ENCODE measurements at places on chromosomes 3 and 15.

GRCh38 chr3:76698136-76698706, 341.7 kb upstream of the ROBO2 start:
- no peaks in the 10 kb centered on the region for H3K27me3 ChIP-seq
- H3K4me3 ChIP-seq = no peak overlapping the region
- no peak for DNase-seq
- no peaks in the 10 kb centered on the region for H3K36me3 ChIP-seq
- H3K27ac ChIP-seq = no peak overlapping the region

GRCh38 chr3:70281663-70282062, 30.8 kb downstream of the MDFIC2 start:
- H3K27ac ChIP-seq = no peak overlapping the region
- no peaks in the 10 kb centered on the region for H3K36me3 ChIP-seq
- H3K4me1 ChIP-seq = no peaks in the 10 kb centered on the region
- H3K27me3 ChIP-seq = no peaks in the 10 kb centered on the region
- no peak overlapping the region for H3K4me3 ChIP-seq

DNA sequence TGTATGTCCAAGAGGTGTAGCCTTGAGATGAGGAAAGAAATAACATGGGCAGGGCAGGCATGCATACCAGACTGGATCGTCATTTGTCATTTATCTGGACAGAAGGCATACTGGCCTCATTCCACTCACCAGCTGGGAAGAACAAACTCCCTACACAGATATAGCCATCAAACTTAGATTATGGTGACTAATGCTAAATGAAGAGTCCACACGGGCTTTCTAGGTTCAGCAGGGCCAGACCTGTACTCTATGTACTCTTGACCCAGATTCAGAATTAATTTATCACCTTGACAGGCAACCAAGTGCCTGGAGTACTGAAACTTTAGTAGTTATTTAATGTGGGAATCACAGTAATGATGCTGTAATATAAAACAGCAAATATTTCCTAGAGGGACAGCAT, 164.3 kb upstream of the IL12A start:
- no peaks in the 10 kb centered on the region for H3K36me3 ChIP-seq
- H3K27ac ChIP-seq = no peak overlapping the region
- no peak for DNase-seq
- peaks cover 26% of the 10 kb centered on the region for H3K4me1 ChIP-seq
- H3K4me3 ChIP-seq = no peak overlapping the region
- H3K27me3 ChIP-seq = no peaks in the 10 kb centered on the region

DNA sequence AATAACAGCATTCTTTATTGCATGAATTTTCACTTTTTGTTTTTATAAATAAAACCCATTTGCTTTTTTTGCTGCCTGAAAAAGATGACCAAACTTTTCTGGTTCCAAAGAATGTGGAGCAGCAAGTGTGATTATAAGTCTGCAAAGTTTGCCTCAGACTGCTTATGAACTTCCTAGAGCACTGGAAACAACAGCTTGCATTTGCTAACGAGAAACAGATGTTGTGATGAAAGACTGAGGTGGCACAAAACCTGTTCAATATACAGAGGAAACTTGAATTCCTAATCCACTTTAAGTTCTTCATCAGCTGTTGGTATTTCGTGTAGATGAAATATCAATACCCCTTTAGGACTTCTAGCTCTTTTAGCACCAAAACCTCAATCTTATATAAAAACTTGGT, 9.3 kb downstream of the ZPLD1 start:
- H3K4me3 ChIP-seq = no peak overlapping the region
- DNase-seq = no peak
- H3K27me3 ChIP-seq = no peaks in the 10 kb centered on the region
- no peaks in the 10 kb centered on the region for H3K4me1 ChIP-seq
- H3K27ac ChIP-seq = no peak overlapping the region

- H3K27me3 ChIP-seq = no peaks in the 10 kb centered on the region
- no peak overlapping the region for H3K27ac ChIP-seq
- no peak overlapping the region for H3K4me3 ChIP-seq
- no peak for DNase-seq
- H3K36me3 ChIP-seq = no peaks in the 10 kb centered on the region
- H3K4me1 ChIP-seq = no peaks in the 10 kb centered on the region
These were observed 24.5 kb upstream of the GMNC start for GRCh38 chr3:190886945-190887344.

GRCh38 chr3:185796431-185797107, 28.3 kb downstream of the IGF2BP2 start:
- H3K27me3 ChIP-seq = no peaks in the 10 kb centered on the region
- no peak for DNase-seq
- H3K4me3 ChIP-seq = no peak overlapping the region
- H3K27ac ChIP-seq = no peak overlapping the region
- H3K4me1 ChIP-seq = no peaks in the 10 kb centered on the region

- H3K4me1 ChIP-seq = peaks cover 3% of the 10 kb centered on the region
- H3K27ac ChIP-seq = no peak overlapping the region
- no peak overlapping the region for H3K4me3 ChIP-seq
- H3K27me3 ChIP-seq = no peaks in the 10 kb centered on the region
- no peaks in the 10 kb centered on the region for H3K36me3 ChIP-seq
These were observed 155.6 kb downstream of the SQOR start for GRCh38 chr15:45790325-45790943.

DNA sequence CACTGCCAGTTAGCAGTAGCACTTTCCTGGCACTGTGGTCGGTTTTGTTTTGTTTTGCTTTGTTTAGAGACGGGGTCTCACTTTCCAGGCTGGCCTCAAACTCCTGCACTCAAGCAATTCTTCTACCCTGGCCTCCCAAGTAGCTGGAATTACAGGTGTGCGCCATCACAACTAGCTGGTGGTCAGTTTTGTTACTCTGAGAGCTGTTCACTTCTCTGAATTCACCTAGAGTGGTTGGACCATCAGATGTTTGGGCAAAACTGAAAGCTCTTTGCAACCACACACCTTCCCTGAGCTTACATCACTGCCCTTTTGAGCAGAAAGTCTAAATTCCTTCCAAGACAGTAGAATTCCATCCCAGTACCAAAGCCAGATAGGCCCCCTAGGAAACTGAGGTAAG, 22.6 kb downstream of the CLDN18 start:
- no peaks in the 10 kb centered on the region for H3K4me1 ChIP-seq
- H3K27me3 ChIP-seq = no peaks in the 10 kb centered on the region
- H3K36me3 ChIP-seq = peaks cover 10% of the 10 kb centered on the region
- no peak overlapping the region for H3K4me3 ChIP-seq

DNA sequence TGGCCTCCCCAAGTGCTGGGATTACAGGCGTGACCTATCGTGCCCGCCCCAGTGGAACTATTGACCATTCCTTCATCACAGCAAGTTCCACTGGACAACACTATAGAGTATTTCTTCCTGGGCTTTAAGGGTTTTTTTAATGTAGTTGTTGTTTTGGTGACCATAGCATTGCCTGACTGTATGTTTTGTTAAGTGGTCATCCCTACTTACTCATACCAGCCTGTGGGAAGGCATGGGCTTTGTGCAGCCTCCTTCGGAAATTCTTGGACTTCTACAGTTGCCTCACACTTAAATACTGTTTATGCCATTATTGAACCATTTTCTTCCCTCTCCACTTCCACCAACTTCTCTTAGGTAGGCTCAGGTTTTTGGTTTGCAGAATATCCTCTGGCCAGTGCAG, 19.9 kb upstream of the ALPK3 start:
- H3K27ac ChIP-seq = no peak overlapping the region
- no peaks in the 10 kb centered on the region for H3K27me3 ChIP-seq
- peaks cover 9% of the 10 kb centered on the region for H3K36me3 ChIP-seq
- no peaks in the 10 kb centered on the region for H3K4me1 ChIP-seq

Measured in heart right ventricle (tissue), 16 donors.